ENCODE measurements at places on chromosomes 11 and 22.
A peak's percentile ranks its signal among the peaks of the same experiment; 100 is the strongest.

- no peak for DNase-seq
These were observed 420.7 kb downstream of the INSC start for GRCh38 chr11:15535414-15535813.

GRCh38 chr11:27443746-27444507, 28.7 kb downstream of the LGR4 start:
- no peak for DNase-seq

GRCh38 chr11:68402355-68403031, 58.1 kb upstream of the PPP6R3 start:
- DNase-seq, result no peak

DNA sequence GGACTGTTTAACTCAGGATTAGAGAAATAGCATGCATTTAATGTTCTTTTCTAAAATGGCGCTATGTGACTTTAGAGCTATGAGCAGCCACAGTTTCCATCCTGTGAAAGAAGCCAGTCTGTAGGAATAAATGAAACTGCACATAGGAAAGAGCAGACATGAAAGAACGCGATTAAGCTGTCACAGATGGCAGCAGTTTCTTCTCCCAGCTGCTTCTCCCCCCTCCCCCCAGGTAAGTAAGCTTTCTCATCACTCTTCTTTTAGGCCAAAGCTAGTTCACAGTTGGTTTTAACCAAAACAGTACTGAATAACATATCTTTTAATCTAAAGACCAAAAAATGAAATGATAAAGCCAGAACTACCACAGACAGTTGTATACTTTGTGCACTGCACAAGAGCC, 266.4 kb downstream of the KCNA4 start:
- DNase-seq, result no peak

- no peak for DNase-seq
These were observed 20.6 kb downstream of the TMPRSS6 start for GRCh38 chr22:37088750-37089408.

GRCh38 chr11:26860091-26860780, 133.7 kb upstream of the FIBIN start:
- DNase-seq, result no peak

- no peak for DNase-seq
These were observed 20.2 kb downstream of the CHST1 start for GRCh38 chr11:45644981-45645889.

GRCh38 chr11:113163291-113164030, 150.9 kb upstream of the TTC12 start:
- DNase-seq, result no peak

- DNase-seq, result no peak
These were observed 4.6 kb downstream of the ATF4 start for GRCh38 chr22:39524753-39525657.

- DNase-seq, result no peak
These were observed 1.3 kb downstream of the MACROD1 start for GRCh38 chr11:64164392-64165312.

DNA sequence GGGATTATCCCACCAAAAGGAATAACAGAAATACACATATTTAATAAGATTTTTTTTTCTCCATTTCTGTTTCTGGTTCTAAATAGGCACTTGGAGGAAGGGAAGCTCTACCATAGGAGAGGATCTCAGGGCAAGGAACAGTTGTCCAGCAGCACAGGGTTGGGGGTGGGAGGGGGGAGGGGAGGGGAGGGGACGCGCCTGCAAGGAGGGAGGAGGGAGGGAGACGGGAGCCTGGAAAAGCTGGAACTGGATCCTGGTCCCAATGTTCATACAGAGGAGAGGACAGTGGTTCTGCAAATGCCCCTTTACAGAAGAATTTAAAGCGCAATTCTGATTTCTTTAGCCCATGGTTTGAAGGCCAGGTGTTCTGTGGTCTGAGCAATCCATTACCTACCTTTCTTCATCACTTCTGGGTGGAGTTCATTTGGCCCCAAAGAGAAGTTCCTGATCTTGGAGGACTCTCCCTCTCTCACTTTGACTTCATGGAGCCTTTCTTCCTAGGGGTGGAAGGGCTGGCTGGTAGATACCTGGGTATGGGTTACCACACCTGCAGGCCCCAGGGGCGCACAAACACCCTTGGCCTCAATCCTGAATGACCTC, 348.9 kb upstream of the NCAM1 start:
- DNase-seq, result no peak

GRCh38 chr11:123286761-123287160, 91.7 kb upstream of the CLMP start:
- DNase-seq, result no peak

- no peak for DNase-seq
These were observed 359.3 kb downstream of the CADM1 start for GRCh38 chr11:115144914-115145313.

- DNase-seq, result no peak
These were observed 28.4 kb downstream of the TRPC6 start for GRCh38 chr11:101555366-101555765.

- DNase-seq, result no peak
These were observed 4.5 kb downstream of the PATE1 start for GRCh38 chr11:125750629-125751028.

GRCh38 chr22:40176921-40177737, 596 bp upstream of the TNRC6B start:
- peak; percentile 74 for DNase-seq

DNA sequence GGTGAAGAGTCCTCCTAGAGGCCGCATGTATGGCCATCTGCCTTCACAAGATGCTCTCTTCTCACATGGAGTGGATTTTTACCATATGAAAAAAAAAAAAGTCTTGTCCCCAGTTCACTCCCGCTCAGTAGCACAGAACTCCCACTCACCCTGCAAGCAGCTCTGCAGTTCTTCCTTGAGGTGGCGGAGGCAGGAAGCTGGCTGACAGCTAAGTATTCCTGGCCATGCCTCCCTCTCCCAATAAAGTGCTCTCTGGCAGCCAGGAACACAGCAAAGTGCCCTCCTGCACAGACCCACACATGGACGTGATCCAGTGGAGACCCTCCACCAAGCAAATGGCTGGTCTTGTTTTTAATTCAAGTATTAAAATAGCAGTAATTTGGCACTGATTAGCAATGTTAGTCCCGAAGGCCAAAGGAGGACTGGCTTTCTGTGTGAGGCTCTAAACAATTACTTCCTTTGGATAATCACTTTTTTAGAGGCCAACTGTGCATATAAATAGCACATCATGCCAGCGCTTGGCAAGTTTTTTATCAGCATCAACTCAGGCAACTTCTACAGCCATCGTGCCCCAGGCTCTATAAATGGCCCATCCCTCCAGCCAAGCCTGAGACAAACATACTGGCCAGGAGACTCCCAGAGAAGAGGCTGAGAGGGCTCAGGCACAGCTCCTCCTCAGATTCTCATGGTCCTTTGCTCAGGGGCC, 413.6 kb downstream of the OPCML start:
- DNase-seq, result no peak

- DNase-seq, result no peak
These were observed 7.4 kb downstream of the SLC25A45 start for GRCh38 chr11:65375012-65375411.

- DNase-seq, result no peak
These were observed 1.6 kb upstream of the PLXNB2 start for GRCh38 chr22:50308986-50309600.

DNA sequence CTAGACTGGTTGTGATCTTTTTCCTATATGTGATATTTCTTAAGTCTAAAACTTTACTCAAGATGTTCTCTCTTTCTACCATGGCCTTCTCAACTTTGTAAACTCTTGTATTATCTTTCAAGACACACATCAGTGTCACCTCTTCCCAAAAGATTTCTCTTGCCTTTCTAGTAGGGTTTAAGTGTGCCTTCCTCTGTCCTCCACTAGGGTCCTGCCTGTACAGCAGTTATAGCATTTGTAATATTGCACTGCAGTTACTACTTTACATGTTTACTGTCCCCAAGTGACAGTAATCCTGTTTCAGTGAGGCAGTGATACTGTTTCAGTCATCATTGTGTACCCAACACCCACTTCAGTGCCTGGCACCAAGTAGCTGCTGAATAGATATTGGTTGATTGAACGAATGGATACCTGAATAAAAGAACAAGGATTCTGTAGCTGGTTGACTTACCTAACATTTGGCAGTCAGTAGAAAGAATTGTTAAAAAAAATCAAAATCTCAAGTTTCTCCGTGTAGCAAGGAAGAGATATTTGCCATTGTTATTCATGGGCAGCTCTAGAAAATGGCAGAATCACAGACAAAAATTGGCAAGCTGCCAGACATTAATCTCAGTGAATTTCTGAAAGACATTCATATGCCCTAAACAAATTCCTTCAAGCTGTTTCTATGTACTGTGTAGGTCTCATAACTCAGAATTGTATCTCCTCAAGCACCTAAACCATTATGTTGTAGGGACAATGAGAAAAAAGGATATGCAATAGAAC, 79.4 kb downstream of the RBMXL2 start:
- DNase-seq, result no peak

- DNase-seq, result no peak
These were observed 111.7 kb downstream of the GGTLC2 start for GRCh38 chr22:22756109-22756508.

- DNase-seq, result no peak
These were observed 3.2 kb upstream of the AP1B1 start for GRCh38 chr22:29391546-29391945.

- DNase-seq, result no peak
These were observed 33.5 kb upstream of the CD44 start for GRCh38 chr11:35105319-35106079.

DNA sequence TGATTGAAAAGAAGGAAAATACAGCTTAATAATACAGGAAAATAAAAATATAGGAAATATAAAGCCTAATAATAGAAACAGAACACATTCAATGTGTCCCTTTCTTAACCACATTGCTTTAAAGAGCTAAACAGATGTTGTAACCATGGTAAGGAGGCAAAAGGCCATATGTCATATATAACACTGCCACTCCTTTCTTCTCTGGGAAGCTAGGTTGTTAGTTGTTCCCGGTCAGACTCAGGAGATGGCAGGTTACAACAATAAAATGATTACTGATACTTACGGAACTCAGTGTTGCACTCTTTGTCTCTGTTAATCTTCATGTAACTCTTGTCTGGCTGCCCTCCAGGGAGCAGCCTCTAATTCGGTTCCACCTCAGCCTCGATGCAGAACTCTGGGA, 134.7 kb upstream of the PGR start:
- no peak for DNase-seq

GRCh38 chr11:64007629-64008282, 21.5 kb downstream of the OTUB1 start:
- no peak for DNase-seq

DNA sequence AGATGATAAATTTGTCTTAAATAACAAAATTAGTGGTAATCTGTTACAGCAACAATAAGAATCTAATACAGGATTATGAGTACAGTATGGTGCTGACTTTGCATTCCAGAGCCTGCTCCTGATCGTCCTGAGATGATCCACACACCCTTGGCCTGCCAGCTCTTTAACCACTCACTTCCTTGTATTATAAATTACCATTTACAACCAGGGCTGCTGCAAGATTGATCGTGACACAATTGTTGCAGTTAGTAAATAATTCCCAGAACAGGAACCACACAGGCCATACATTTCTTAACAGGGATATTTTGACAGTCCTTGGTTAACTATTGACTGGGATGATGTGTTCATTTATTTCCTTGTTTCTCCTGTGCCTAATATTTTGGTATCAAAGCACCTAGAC, 3.8 kb upstream of the CBLIF start:
- DNase-seq, result no peak

DNA sequence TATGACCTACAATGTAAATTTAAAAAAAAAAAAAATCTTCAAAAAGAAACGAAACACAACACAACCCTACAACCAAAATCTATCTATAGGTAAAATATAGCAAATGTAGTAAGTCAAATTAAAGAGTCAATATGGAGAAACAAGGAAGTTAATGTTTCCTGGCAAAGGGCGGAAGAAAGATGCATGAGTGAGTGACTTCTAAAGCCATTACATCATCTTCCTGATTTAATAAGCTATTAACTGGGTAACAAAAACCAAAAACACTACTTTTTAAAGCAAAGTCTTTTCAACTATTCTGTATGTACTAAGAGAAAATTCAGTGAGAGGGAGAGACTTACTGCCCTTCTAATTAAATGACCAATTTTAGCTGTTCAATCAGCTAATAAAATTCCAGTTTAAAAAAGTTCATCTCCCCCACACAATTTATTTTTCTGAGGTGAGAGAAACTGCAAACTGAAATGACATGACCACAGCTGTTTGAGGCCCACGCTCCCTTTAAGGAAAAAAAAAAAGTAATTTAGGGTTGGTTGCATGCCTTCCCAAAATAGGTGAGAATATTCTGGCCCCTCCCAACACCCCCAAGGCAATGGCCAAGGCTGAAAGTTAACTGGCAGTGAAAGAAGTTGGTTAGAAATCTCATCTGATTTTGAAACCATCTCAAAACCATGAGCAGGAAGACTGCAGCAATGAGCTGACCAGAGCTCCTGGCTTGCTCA, 5.9 kb downstream of the SF1 start:
- DNase-seq, result no peak

DNA sequence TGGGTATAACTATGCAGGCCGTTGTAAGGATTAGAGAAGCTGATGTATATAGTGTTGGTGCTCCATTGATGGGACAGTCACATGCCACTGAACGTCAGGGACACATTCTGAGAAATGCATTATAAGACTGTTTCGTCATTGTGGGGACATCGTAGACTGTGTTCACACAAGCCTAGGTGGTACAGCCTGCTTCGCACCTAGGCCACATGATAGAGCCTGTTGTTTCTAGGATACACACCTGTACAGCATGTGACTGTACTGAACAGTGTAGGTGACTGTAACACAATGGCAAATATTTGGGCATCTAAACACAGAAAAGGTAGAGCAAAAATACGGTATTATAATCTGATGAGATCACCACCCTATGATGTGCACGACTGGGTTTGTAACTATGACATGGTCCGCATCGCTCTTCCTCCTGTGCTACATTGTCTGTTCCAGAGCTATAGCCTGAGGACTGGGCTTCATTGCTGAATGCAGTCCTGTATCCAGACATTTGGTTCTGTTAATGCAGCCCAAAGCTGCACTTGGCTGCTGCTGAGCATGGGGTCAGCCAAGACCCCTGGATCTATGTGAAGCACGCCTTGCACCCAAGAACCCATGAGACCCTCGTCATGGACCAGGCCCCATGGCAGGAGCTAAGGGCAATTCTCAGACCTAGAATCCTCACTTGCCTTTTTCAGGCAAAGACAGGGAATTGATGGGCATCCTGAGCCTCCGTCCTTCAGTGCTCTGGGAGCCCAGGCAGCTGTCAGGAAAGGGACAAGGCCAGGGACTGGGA, 51.1 kb upstream of the THY1 start:
- DNase-seq, result no peak

DNA sequence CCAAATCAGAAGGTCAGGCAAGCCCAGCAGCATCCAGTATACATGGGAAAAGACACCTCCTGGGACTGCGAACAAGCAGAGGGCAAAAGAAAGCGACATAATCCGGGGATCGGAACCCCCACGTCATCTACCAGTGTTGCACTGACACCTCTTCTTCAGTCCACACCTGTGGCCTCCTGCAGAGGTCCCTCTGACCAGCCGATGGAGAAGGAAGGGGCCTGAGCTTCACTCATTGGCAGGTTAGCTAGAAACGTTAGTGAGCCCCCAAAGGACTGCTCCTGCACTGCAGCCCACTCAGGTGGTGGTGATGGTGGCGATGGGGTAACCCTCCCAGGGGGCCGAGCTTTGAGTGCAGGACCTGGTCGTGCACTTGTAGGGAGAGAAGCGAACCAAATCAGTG, 22.1 kb downstream of the ASCL2 start:
- DNase-seq, result no peak
